ENCODE measurements at places on chromosomes 1 and 21.

- peak; percentile 64 for DNase-seq
These were observed 44.3 kb upstream of the GTF2B start for GRCh38 chr1:88935522-88936222.

- no peak for DNase-seq
These were observed 41.2 kb upstream of the PDC start for GRCh38 chr1:186502087-186502486.

- no peak for DNase-seq
These were observed 15.2 kb downstream of the KIF1B start for GRCh38 chr1:10225573-10225972.

DNA sequence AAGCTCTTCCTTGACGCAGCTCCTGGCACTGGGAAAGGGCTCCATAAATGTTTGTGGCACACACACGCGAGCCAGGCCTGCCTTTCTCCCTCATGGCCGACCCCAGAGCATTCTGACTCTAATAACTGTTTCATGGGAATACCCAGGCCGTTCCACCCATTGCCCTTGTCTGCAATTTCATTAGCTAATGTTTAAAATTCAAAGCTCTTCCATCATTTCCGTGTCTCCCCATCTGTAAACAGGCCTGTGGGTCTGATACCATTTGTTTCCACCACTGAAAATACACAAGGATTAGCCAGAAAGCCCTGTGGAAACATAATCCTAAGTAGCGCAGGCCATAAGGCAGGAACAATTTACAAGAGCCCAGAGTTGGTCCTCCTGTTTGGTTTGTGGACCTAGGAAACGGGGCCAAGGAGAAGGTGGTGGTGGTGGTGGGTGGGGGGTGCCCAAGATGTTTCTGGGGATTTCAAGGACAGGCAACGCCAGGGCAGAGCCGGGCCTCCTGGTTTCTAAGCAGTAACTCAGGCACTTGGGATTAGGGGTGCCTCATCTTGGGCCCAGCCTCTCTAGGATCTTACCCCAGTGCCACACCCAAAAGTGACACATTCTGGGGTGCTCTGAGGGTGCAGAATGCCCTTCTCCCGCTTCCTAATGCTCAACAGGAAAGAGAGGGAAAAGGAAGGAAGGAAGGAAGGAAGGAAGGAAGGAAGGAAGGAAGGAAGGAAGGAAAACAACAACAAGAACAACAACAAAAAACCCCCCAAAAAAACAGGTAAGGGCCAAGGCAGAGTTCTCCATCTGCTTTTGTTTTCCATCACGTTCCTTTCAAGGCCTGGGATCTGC is 79.4 kb downstream of the SSBP3 start:
- no peak for DNase-seq

- DNase-seq = no peak
These were observed 4.5 kb downstream of the LDLRAD1 start for GRCh38 chr1:54013393-54014008.

Measured in fibroblast of pulmonary artery (primary cell).